Spleen (tissue), 13 donors: ENCODE measurements at places on chromosomes 12 and 14. TPM values are rescaled to one million over a fixed set of nuclear protein-coding genes. Genes with fewer than 3 reads are reported as not detected.
A peak's percentile ranks its signal among the peaks of the same experiment; 100 is the strongest.

GRCh38 chr12:817941-818600 is 65.7 kb downstream of the WNK1 start:
- no peak for DNase-seq

DNA sequence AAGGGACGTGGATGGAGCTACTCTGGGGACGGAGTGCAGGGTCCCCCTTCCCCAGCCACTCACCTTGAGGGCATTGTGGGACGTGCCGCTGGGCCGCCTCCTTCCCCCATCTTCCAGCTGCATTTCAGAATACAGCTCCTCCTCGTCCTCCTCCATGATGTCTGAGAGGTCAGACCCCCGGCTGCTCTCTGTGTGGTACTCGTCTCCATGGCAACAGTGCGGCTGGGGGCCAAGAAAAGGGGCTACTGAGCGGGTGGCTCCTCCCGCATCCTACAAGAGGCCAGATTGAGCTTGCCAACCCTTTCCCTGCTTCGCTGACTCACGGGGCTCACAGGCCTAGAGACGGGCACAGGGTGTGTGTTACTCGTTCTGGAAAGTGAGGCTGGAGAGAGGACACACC is 90.4 kb downstream of the PIWIL1 start:
- DNase-seq, result peak; percentile 49

DNA sequence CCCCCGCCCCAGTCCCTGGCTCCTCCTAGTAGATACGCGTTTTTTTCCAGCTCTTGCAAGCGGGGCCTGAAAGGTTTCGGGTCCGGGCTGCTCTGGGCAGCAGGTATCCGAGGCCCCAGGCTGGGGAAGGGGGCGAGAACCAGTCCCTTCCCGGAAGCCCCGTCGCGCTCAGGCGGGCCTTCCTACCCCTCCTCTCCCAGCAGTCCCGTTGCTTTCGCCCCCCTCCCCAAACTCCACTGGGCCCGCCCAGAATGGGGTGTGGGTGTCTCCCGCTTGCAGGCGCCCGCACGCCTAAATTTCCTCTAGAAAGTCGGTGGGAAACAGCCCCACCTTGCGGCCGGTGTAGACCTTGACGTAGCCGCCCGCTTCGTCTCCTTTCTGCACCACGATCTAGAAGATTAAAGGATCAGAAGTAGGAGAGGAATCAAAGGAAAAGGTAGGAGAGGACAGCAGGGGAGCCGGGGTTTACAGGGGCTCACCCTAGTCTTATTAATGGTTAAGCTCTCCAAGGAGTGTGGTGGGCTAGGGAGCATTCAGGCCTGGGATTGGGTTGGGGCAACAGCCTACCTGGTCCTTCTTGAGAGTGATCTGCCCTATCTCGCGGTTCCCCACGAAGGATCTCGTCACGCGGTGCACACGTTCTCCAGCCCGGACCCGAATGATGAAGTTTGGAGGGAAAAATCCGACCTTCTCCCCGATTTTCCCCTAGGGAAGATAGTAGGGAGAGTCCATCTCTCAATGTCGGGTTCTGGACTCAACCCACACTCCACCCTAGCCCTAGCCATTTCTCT is 7.3 kb downstream of the STAC3 start:
- DNase-seq, result peak; percentile 93

- no peak for DNase-seq
Measured at GRCh38 chr12:26691234-26691970, 141.6 kb downstream of the ITPR2 start.

DNA sequence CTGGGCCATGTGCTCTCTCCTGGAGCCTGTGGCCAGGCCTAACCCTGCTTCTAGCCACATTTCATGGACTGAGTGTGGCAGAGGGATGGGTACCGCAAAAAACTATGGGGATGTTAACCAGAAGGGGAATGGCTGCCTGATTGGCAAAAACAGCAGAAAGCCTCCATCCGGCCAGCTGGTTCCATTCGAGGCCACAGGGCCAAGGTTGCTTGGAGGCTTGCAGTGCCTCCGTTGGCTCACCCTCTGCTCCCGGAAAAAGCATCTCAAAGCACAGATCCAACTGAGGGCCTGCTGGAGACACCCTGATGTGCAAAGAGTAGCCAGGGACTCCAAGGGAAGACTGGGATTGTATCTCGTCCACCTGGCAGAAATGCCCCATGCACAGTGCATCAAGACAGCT is 16.5 kb downstream of the TMEM120B start:
- DNase-seq, result no peak

GRCh38 chr12:111181143-111181726 is 187.7 kb downstream of the PHETA1 start:
- peak; percentile 80 for DNase-seq

GRCh38 chr14:46399049-46399448 is 252.5 kb downstream of the RPL10L start:
- no peak for DNase-seq

DNA sequence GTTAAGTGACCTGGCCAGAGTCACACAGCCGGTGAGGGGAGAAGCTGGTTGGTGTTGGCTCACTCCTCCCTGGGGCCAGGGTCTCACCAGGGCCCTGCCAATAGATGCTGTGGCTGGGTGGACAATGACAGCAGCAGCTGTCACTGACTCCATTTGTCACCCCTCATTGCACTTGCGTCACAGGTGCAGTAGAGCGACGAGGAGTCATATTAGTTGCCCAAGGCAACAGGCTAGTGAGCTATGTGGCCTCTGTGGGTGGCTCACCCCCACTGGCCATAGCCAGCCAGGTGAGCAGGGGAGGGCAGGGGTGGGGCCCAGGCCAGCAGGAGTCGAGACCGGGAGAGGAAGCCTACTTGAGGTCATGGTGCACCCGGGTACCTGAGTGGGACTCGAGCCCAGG is 9.7 kb downstream of the SLC25A47 start:
- no peak for DNase-seq

- no peak for DNase-seq
Measured at GRCh38 chr12:93297536-93297935, 80.2 kb upstream of the NUDT4 start.

DNA sequence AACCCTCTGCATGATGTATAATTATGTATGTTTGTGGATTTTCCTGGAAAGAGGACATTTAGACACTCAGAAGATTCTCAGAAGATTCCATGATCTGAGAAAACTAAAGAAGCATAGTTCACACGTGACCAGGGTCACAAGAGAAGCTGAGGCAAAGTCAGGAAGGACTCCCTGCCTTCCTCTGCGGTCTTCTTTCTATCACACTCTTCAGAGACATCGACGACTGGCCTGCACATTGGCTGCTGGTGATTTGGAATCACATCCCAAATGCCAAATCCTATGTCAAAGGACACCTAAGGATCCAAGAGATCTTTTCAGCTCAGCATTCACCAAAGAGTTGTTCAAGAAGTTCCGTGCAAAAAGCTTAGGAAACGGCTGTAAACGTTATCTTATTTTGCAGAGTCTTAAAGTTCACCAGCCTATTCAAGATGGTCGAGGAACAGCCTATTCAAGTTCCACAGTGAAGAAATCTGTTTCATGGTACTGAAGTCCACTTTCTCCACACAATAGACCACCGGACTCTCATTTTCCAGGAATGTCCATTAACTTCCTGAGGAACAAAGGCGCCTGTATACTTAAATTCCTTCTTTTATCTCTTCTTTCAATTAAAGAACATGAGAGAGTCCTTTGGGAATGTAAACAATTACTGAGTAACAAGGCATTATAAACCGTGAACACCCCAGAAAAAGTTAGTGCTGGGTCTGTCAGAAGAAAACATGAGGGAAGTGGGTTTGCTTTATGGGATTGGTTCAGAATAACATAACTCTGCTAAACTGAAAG is 42.1 kb downstream of the IGF1 start:
- no peak for DNase-seq

GRCh38 chr12:131250028-131250950 is 296.6 kb downstream of the ADGRD1 start:
- DNase-seq, result peak; percentile 62

- no peak for DNase-seq
Measured at GRCh38 chr14:74846968-74847665, 28.8 kb downstream of the PROX2 start.

DNA sequence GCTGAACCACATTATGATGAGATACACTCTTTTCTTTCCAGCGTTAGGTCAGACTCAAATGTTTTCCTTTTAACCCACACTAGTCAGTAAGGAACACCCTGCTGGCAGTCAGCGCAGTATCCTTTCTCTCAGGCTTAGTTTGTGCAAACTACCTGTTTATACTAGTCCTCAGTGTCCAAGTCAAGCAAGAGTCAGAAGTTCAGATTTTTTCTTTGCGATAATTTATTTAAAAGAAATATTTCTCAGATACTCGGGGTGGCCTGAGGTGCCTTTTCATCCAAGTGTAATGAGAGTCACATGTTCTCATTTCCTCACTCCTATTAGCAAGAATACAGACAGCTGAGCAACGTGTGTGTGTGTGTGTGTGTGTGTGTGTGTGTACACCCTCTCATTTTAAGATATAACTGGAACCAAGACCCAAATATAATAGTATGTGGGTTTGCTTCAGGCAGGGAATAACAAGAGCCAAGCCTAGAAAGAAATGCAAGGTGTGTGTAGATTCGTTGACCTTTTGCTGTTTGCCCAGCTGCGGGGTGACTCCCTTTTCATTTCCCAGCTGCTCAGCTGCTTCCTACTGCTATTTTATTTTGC is 182.7 kb downstream of the KICS2 start:
- no peak for DNase-seq

DNA sequence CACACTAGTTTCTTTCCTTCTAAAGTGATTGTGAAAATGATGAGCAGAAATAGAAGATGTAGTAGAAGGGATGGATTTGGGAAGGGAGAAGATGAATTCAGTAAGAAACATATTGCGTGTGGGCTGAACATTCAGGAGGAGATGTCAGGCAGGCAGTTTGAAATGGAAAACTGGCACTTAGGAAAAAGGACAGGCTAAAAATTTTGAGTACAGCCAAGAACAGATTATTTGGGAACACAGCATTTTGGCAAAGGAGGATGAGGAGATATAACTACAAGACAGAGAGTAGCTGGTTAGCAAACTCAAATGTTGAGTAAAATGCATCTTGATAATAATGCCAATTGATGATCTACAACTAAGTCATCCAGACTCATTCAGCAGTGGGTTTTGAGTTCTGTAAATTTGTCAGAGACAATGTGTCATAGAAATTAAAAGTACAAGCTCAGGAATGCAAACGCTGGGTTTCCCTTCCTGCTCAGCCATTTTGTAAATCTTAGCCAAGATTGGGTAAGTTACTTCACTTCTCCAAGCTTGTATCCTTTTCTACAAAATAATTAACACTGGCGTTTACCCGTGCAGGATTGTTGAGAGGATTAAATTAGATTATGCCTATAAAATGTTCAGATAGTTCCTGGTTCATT is 255.0 kb downstream of the NAV3 start:
- DNase-seq, result no peak

- no peak for DNase-seq
Measured at GRCh38 chr14:63276016-63276415, 42.7 kb downstream of the GPHB5 start.

GRCh38 chr14:77416836-77417235 is 6.5 kb downstream of the NOXRED1 start:
- DNase-seq, result no peak

DNA sequence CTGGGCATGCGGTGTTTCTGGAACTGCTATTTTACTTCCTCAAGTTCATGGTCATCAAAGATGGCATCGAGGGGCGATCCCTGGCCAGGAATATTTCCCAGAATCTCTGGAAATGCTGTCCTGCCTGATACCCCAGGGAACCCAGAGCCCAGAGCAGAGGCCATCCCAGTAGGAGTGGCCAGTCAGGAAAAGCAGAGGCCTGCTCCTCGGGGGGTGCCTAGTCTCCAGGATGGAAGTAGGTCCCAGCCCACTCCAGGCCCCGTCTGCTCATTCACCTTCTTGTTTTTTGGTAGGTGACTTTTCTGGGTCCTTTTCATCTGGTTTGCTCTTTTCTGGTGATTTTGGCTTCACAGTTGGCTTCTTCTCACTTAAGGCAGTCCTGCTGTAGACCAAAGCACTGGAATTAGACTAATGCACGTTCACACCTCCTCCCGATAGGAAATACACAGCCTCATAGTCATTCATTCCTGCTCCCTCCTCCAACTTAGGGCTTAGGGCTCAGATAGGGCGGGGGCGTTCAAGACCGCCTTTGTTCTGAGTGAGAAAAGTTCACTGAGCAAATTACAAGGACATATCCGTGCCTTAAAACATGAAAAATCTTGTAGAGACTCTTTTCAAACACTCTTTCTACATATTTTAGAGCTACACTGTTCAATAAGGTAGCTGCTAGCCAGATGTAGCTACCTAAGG is 51.1 kb downstream of the TRAFD1 start:
- peak; percentile 54 for DNase-seq

GRCh38 chr12:42582050-42582449 is 7.5 kb downstream of the PRICKLE1 start:
- DNase-seq, result no peak

GRCh38 chr12:40668099-40668529 is 24.1 kb upstream of the CNTN1 start:
- no peak for DNase-seq

DNA sequence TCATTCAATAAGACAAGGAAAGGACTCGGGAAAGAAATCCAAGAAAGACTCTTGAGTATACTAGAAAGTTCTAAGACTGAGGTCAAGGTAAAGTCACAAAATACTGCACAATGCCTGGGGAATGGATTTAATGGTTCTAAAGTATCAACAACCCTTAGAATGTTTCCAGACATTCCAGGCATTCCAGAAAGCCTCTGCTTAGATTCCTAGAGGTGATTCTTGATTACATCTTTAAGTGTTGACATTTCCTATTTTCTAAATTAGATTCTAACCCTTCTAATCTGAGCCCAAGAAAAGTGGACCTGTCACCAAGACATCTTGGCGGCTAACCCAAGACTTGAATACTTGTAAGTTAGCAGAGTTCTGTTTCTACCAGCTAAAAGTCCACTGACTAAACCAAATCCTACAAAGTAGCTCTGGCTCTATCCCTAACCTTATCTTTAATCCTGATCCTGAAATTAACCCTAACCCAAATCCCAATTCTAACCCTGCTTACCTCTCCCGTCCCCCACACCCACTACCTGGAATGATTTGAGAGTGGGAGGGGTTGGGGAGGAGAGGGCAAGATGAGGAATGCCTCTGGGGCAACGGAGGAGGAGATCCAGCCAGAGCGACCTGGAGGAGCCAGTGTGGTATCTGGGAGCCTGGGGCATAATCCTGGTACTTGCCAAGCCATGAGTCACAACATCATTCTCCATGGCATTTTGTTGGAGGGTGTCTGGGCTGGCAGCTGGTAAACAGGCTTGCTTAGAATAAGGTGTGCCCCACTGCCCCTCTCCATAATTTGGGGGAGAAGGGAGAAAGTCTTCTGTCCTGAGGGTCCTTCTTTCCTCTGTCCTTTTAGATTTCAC is 93.4 kb upstream of the HOXC13 start:
- DNase-seq, result no peak

The KCNC2 gene
- polyA plus RNA-seq, result not detected

The TAS2R13 gene
- polyA plus RNA-seq, result 0.06 TPM

The KCNH3 gene
- 0.33 TPM for polyA plus RNA-seq

The PIWIL1 gene
- 0.03 TPM for polyA plus RNA-seq

The TPPP2 gene
- polyA plus RNA-seq, result 0.09 TPM

The NPFF gene
- 1.3 TPM for polyA plus RNA-seq

The TM9SF1 gene
- 12.7 TPM for polyA plus RNA-seq

The CLEC14A gene
- polyA plus RNA-seq, result 10.0 TPM

The LRTM2 gene
- not detected for polyA plus RNA-seq

The ARHGEF25 gene
- 26.6 TPM for polyA plus RNA-seq
